ENCODE measurements at places on chromosomes 6 and 20.

DNA sequence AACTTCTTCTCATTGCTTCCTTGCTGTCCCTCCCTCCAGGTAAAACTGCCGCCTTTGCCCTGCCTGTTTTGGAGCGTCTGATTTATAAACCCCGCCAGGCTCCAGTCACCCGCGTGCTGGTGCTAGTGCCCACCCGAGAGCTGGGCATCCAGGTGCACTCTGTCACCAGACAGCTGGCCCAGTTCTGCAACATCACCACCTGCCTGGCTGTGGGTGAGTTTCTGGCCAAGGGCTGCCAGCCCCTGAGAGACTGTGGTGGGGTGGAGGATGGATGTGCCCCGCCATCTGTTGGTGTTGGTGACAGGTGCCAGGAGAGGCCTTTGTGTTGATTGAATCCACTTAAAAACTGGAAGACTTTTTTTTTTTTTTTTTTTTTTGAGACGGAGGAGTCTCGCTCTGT is 9.5 kb downstream of the DDX27 start:
- DNase-seq = no peak

GRCh38 chr6:19692506-19693298 is 144.5 kb upstream of the ID4 start:
- no peak for DNase-seq

DNA sequence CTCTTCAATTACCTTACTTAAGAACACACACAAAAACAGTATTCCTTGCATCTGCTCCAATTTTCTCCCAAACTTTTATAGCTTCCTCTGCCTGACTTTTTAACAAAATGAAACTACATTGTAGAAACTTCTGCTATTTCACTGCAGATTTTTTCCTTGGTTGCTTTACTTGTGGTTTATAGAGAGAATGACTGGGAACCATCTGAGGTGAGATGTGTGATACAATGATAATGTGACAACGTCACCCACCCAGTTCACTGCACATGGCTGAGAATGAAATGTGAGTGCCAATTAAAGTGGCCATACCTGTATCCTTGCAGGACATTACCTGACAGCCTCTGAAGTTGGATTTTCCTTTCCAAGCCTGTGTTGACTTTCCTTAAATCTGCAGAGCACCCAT is 258.4 kb downstream of the CD83 start:
- DNase-seq = peak; percentile 25

DNA sequence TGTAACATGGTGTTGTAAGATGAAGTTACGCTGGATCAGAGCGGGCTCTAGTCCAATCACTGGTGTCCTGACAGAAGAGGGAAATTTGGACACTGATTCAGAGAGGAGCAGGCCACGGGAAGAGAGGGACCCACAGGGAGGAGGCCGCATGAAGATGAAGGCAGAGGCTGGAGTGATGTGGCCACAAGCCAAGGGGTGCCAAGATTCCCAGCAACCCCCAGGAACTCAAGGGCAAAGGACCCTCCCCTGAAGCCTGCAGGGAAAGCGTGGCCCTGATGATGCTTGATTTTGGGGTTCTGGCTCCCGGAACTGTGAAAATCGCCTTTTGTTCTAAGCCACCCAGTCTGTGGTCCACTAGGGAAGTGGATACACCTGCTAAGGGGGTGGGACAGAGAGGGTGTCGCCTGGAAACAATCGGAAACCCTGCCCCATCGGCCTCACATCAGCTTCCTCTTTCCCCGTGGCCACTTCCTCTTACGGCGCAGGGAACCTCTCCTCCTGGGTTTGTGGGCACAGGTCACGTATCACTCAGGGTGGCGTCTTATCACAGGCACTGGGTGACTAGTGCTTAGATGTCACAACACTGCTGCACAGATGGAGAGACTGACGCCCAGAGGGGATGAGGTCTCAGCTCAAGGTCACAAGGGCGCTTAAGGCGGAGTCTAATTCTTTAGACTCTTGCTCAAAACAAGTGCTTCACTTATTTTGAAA is 58.0 kb downstream of the SULF2 start:
- peak; percentile 93 for DNase-seq

DNA sequence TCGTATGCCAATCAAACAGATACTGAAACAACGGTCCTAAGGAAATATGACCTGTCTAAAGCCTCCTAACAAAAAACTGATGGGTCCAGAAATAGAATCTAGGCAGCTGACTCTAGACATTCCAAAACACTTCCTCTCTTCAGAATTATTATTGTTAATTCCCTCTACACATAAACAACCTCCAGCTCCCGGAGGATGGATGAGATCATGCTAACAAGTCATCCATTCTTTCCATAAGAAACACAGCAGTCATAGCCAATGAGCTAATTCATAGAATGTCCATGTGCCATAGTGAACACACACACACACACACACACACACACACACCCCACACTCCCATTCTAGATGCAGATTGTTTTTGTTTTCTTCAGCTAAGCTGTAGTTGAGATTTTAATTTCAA is 44.3 kb downstream of the HDGFL1 start:
- DNase-seq = no peak

DNA sequence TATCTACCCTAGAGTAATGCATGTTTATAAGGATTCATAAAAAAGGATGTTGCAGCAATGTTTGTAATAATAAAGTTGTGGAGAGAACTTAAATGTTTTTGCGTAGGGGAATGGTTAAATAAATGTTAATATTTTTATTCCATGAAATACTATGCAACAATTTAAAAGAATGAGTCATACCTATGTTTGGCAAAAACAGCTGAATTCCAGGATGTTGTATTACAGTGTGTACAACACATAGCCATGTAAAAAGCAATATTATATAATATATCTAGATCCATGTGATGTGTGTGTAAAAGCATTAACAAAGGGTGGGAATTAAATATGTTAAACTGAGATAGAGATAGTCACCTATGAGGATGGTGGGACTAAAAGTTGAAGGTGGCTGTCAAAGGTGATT is 21.1 kb upstream of the PKIB start:
- DNase-seq = no peak

GRCh38 chr20:57851025-57851682 is 141.3 kb upstream of the PMEPA1 start:
- DNase-seq = no peak

DNA sequence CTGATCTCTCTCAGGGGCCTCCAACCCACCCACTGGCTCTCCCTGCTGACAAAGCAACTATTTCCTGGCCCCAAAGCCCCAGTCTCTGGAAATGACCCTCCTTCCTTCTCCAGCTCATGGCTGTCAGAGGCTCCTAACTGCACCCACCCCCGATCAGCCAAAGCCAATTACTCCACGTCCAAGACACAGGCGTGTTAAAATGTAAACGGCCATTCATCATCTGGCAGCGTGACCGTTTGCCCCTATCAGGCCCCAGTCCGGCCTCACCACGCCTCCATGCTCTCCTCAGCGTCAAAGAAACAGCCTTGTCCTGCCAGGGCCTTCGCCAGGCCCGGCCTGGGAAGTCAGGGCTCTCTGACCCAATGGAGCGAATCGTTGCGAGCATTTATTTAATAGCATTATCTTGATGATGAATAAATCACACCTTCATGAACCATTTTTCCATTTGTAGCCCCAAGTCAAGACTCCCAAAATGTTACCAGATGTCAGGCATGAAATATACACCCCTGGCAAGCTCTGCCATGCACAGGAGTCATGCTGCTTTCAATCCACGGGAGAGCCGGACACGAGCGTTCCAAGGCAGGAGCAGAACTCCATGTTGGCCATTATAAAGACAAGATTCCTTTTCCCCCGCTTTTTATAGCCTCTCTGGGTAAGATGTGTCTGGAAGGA is 17.7 kb downstream of the RIPOR3 start:
- no peak for DNase-seq

GRCh38 chr20:48740712-48741111 is 87.1 kb downstream of the PREX1 start:
- no peak for DNase-seq

- peak; percentile 60 for DNase-seq
Measured at GRCh38 chr6:135451617-135452190, 45.8 kb downstream of the AHI1 start.

DNA sequence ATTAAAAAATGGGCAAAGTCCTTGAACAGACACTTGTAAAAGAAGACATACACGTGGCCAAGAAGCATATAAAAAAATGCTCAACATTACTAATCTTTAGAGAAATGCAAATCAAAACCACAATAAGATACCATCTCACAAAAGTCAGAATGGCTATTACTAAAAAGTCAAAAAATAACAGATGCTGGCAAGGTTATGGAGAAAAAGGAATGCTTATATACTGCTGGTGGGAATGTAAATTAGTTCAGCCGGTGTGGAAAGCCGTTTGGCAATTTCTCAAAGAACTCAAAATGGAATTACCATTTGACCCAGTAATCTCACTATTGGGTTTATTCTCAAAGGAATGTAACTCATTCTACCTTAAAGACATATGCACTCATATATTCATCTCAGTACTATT is 166.6 kb downstream of the KHDC1L start:
- no peak for DNase-seq
